ENCODE measurements at places on chromosomes 5 and 9.

- no peak for DNase-seq
These were observed 627.1 kb downstream of the PDE4D start for GRCh38 chr5:59266410-59266809.

DNA sequence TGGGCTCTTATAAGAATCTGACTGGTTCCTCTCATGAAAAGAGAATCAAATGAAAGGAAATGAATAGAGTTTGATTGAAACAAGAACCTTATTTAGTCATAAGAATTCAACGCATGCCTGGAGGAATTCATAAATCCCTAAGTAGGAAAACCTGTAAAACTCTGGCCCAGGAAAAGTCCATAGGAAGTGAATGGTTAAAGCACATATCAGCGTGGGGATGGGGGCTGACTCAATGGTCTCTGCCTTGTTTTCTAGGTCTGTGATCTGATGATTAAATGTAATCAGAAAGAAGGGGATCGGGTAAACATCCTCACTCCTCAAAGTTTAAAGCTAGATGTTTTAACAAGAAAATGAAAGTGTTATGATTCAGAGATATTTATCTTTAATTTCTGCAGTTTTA lies 759.4 kb upstream of the C9orf72 start:
- DNase-seq = no peak

- no peak for DNase-seq
These were observed 36.1 kb downstream of the MRPL36 start for GRCh38 chr5:1763548-1763911.

DNA sequence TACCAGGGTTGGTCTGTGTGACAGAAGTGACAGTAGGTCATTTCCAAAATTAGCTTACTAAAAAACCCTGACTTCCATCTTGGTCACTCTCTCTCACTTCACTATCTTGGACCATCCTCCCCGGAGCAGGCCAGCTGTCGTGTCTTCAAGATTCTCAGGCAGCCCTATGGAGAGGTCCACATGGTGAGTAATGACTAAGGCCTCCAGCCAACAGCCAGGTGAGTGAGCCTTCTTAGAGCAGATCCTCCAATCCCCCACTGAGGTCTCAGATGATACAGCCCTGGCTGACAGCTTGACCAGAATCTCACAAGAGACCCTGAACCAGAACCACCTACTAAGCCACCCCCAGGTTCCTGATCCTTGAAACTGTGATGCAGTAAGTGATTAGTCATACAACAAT lies 92.0 kb downstream of the DCP2 start:
- no peak for DNase-seq

GRCh38 chr9:128144239-128145181 lies 4.7 kb upstream of the LCN2 start:
- no peak for DNase-seq

GRCh38 chr9:127015921-127016512 lies 101.4 kb downstream of the RALGPS1 start:
- no peak for DNase-seq

- DNase-seq = no peak
These were observed 217.3 kb upstream of the RASEF start for GRCh38 chr9:83280268-83280667.
